HEK293T (cell line): ENCODE measurements at places on chromosomes 3 and 15.

- DNase-seq, result no peak
Observed at GRCh38 chr15:71627188-71627587, 183.2 kb upstream of the NR2E3 start.

DNA sequence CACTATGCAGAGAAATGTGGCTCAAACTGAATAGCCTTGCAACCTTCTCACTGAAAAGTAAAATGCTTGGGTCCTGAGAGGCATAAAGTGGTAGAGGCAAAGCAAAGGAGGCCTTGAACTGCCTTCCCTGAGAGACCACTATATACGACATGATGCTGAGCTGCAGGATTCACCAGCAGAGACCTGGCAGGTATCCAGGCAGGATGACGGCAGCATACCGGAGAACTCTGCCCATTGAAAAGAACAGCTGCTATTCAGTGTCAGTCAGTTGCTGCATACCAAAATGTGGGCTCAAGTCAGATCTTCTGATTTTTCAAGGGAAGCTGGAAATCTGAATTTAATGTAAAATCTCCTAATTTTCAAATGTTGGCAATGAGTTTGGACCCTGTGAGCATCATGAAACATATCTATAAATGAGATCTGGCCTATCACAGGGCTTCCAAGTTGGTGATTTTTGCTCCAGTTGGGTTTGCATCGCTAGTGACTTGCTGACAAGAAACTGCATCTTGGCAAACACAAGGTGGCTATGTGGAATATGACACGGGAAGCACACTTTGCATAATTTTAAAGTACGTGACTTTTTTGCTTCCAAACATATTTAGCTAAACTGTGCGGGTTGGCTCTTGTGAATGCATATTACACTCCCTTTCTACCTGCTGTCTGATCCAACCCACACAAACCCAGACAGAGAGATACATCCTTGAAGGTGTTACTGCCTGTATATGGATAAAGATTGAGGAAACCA, 529.0 kb downstream of the AGBL1 start:
- DNase-seq, result no peak

GRCh38 chr3:22506871-22507270, 696.3 kb upstream of the UBE2E2 start:
- no peak for DNase-seq

DNA sequence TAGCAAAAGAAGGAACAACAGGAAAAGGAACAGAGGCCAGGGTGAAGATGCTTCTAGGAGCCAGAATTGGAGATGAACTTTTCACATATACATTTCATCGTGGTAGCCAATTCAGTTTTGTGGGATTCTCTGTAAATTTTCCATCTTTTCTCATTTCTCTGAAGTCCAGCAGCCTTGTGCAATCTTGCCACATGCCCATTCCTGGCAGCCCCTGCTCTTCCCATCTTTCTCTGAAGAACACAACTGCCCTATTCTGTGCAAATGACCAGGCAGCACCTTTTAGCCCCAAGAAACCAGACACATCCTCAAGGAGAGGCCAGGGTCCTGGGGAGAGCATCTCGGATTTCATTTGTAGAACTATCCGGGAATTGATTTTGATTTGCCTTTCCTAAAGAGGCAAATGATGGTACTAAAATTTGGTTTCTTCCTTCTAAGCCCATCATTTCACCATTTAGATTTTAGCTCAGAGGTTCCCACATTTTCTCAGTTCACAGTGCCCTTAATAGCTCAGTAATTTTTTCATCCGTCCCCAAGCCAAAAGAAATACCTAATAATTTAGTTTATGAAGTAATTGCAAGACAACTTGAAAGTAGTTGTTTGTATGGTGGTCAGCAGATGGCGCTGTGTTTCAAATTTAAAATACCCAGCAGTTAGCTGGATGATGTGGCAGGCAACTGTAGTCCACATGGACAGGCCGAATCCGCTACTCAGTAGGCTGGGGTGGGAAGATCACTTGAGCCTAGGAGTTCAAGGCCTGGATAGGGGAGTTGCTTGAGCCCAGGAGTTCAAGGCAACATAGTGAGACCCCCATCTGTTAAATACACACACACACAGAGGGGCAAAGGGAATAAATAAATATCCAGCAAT, 61.3 kb upstream of the ACKR4 start:
- peak; percentile 69 for DNase-seq

DNA sequence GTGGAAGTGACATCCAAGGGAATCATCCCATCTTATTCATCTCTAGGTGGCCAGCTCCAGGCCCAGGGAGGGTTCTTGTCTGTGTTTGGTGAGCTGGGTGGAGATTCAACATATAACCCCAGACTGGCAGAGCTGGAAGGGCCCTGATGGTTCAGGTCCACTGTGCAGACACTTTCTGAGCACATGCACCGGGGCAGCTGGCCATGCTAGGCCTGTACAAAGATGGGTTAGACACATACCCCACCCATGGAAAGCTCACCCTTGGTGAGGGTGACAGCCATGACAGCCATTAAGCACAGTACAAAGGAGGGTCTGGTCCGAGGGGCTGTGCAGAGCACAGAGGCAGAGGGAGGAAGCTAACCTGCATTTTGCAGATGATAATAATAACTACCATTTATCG, 100.4 kb downstream of the CORO2B start:
- DNase-seq, result no peak

- no peak for DNase-seq
Observed at GRCh38 chr15:98745179-98745578, 96.8 kb downstream of the IGF1R start.

DNA sequence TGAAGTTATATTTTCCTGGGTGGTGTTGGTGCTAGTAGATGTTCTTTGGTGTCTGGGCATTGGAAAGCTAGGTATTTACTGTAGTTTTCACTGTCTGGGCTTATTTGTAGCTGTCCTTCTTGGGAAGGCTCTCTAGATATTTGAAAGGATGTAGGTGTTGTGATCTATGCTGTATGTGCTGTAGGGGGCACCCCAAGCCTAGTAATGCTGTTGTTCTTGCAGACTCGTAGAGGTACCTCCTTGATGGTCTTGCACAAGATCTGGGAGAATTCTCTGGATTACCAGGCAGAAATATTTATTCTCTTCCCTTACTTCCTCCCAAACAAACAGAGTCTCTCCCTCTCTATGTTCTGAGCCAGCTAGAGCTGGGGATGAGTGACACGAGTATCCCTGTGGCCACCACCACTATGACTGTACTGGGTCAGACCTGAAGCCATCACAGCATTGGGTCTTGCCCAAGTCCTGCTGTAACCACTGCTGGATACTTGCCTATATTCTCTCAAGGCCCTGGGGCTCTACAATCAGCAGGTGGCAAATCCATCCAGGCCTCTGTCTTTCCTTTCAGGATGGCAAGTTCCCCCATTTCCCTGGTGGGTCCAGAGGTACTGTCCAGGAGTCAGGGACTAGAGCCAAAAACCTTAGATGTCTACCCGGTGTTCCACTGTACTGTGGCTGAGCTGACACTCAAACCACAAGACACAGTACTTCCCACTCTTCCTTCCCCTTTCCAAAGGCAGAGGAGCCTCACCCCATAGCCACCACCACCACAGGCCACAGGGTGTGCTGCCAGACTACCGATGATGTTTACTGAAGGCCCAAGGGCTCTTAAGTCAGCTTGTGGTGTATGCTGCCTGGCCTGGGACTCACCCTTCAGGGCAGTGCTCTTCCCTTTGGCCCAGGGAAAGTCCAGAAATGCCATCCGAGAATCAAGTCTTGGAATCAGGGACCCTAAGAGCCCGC, 195.2 kb upstream of the DPPA4 start:
- no peak for DNase-seq

- DNase-seq, result no peak
Observed at GRCh38 chr3:132645058-132645457, 14.6 kb downstream of the ACAD11 start.

DNA sequence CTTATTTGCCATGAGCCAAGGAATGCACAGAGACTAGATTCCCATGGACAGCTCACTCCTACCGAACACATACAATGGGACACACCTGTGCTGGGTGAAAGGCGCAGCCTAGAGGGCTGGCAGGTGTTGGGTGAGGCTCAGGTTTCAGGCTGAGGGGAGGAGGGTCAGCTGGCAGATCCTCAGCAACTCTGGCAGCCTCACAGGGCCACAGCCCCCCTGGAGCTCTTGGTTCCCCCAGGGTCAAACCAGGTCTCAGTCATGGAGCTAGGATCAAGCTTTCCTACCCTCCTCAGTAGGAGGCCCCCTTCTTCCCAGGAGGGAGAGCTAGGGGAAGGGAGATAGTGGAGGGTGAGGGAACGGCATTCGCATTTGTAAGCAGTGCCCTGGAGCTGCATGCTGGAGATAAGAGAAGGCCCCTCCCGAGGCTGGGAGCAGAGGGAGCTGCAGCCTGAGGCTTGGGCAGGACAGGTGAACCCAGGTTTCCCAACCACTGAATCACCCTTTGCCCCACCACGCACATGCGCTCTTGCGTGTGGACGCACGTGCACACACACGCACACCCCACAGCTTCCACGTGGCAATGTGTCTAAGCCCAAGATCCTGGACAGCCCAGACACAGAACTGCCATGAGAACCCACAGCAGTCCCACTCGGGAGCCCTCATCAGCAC, 26.3 kb upstream of the TFRC start:
- DNase-seq, result no peak

- no peak for DNase-seq
Observed at GRCh38 chr15:67072442-67072841, 7.0 kb downstream of the SMAD3 start.

DNA sequence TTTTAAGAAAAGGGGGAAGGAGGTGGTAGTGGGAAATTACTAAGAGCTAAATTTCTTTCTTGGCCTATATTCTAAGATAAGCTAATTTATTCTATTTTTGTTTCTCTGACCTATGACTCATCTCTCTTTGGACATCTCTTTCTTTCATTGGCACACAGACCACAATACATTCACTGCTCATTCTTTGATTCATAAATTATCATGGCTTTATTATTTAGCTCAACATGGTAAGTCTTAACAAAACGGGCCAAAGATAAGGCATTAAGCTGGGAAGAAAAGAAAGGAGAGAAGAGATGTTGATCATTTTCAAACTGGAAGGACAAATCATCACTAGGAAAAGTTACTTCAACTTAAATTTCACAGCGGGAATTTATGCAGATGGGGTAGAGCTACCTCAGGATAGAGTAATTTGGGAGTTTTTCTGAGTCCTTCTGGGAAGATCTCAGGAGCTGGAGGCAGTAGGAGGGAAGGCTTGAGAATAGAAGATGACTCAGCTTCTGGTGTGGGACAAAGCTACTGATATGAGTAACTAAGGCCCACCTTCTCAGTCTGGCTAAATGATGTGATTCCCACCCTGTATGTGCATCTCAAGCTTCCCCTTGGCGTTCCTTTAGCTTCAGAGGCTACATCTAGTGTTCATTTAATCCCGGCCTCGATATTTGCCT, 7.5 kb upstream of the ALCAM start:
- DNase-seq, result no peak

DNA sequence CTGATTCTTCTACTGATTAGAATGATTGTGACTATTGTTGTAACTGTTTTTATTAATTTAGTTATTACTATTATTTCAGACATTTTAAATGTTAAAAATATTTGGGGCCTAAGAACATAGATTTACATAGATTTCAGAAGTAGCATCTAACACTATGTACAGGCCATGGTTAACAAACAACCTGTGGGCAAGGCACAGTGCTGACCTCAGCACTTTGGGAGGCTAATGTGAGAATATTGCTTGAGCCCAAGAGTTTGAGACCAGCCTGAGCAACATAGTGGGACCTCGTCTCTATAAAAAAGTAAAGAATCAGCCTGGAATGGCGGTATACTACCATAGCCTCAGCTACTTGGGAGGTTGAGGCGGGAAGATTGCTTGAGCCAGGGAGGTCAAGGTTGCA, 69.1 kb upstream of the CNTN4 start:
- no peak for DNase-seq
